HCT116 (cell line): ENCODE measurements at places on chromosomes 5 and 9.

DNA sequence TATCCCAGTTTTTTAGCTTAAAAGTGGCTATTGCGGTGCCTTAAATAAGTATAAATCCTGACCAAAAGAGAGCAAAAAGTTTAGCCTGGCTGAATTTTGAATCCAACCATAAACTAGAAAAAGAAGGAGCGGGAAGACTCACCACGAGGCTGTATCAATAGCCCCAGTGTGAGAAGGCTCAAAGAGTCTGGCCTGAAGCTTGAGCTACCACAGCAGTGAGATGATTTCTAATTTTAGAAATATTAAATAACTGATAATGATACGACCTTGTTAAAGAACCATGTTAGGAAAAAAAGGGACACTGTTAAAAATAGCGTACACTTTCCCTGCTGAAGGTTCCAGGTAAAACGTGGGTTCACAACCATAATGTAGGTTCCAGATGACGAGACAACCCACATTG lies 134.1 kb upstream of the ZNF462 start:
- no peak for DNase-seq

GRCh38 chr9:126490214-126490631 lies 123.5 kb upstream of the LMX1B start:
- no peak for DNase-seq

DNA sequence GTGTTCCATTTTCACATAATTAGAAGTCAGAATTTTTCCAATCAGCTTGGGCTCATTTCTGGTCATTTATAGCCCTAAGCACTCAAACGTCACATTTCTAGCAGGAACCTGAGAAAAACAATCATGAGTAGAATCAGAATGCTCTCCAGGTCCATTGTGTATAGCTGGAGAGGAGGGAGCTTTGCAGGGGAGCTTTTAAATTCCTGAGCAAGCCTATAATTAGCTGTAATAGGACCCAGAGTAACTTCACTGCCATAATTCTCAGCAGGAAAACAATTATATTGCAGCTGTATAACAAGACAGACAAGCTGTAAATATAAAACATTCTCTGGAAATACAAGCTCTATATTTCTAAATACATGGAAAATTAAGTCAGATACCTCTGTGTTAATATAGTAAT lies 637.6 kb upstream of the SGCD start:
- no peak for DNase-seq

- no peak for DNase-seq
Measured at GRCh38 chr9:38035873-38036272, 33.2 kb downstream of the SHB start.

DNA sequence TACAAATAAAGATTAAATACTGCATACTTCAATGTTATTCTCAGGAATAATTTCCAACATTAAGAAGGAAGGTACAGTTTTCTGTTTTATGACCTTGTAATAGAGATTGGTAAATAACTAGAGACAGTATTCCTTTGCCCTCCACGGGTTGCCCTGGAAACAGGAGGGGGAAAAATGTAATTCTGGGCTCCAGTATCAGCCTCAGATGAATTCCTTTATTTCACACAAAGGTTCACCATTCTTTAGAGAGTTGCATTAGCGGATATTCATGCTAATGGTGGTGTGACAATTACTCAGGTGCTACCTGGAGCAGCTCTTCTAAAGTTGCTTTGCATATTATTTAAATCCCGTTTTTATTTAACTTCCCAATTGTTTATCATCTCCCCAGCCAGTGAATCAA lies 42.6 kb downstream of the CETN3 start:
- no peak for DNase-seq

DNA sequence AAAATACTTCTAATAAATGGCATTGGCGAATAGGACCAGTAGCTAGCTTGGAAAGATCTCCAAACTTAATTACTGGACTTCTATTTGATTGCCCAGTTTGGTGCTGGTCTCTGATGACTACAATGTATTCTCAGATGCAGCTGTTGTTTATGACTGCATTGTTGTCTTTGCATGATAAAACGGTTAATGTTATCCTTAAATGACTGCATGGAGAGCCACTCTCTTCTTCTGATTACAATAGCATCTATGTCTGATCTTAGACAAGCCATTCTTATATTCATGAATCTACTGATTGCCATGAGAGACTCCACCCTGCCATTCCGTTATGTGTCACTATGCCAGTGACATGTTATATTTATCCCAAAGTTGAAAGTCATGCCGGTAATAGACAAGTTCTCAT lies 42.9 kb upstream of the ERBIN start:
- no peak for DNase-seq

DNA sequence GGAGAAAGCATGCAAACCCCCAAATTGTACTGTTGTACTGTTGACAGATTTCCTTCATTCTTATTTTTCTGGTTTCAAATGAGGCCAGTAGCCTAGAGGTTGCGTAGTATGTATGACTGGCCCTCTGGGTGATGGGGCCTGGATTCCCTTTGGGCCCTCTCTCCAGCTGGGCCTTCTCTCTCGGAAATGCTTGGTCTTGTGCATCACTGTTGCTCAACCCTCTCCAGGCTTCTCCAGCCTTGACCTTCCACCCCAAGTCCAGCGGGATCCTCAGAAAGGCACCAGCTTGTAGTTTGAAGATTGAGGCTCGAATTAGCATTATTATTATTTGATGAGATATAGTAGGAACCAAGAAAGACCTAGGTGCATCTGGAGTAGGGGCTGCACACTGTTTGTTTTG lies 87.0 kb downstream of the ANGPTL2 start:
- DNase-seq: no peak

- no peak for DNase-seq
Measured at GRCh38 chr5:75848077-75848476, 130.8 kb upstream of the POC5 start.

GRCh38 chr5:64397552-64397951 lies 108.3 kb upstream of the RGS7BP start:
- DNase-seq: no peak

DNA sequence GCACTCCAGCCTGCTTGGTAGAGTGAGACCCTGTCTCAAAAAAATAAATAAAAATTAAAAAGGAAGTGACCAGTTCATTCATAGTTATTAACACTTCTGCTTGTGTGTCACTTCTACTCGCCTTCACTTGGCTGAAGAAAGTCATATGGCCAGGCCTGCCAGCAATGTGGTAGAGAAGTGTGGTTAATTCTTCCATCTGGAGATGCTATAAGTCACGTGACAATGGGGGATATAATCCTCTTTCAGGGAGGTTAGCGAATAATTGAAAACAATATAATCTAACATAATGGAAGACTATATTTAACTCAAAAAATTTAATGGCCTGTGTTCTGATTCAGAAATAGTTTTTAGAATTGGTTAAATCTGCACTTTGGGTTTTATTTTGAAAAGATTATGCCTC lies 305.6 kb downstream of the DOCK8 start:
- no peak for DNase-seq

DNA sequence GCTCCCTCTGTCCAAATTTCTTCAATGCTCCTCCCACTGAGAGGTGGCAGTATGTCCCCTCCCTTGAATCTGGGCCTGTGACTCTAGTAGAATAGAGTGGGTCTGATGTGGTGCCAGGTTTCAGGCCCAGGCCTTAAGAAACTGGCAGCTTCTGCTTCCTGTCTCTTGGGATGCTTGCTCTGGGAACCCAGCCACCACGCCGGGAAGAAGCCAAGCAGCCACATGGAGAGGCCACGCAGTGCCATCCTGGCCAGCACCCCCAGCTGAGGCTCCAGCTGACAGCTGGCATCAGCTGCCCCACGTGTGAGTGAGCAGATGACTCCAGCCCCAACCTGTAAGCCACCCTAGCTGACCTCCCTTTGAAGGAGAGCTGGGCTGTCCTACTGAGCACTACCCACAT lies 7.3 kb upstream of the TSPAN17 start:
- no peak for DNase-seq

DNA sequence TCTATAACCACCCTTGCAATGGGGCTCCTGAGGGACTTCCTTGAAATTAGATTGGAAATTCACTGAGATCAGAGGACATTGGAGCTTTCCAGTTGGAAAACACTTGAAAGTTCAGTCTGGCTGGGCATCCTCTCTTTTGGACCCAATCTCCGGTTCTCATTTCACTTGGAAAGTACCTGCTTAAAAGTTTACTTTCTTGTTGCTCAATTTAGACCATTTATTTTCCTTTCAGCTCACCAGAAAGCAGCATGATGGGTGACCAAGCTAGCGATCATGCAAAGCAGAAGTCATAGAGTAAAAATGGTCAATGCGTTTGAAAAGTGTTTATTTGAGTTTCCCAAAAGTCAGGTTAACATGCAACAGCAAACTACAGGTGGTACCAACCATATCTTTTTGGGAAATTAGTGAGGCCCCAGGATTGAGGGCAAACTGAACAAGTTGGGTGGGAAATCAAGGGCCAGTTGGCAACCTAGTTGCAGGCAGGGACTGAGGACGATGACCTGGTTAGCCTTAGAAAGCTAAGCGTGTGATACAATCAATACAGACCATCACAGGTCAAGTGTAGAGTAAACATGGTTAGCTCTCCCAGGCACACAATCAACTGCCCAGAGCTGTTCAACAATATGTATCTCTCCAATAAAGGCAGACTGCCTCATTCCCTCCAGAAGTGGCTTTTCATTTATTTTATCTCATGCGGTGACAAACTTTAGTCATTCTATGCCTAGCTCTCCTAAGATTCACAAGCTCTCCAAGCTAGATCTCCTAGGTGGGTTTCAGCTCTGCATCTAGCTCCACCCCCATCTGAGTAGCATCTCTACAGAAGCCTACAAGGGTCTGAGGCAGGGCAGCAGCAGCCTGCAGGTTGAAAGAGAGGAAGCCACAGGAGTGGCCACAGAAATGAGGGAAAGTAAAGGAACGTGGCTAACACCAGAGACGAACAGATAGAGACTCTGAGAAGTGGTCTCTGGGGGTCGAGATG lies 136.9 kb downstream of the UGCG start:
- DNase-seq: no peak

DNA sequence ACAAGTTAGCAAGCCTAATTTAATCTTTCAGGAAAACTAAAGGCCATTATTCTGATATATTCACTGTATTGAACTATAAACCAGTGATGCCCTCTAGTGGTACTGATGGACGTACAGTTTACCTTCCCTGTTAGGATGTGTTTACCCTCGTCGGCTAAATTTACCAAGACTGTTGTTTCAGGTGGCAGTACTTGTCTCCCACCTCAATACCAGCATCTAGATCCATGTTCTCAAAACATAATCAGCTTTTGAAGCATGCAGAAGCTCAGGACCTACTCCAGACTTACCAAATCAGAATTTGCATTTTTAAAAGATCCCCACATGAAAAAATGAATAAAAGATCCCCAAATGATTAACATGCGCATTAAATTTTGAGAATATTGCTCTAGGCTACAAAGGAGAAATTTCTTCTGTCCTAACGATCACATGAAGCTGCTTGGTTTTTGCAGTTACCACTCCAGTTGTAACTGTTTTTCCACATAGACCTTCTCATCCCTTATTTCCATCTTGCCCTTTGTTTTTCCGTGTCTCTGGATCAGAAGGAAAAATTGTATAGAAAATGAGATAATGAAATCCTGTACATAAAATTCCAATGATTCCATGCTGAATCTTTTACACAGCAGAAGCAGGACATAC lies 3.2 kb upstream of the BAAT start:
- peak; percentile 58 for DNase-seq

DNA sequence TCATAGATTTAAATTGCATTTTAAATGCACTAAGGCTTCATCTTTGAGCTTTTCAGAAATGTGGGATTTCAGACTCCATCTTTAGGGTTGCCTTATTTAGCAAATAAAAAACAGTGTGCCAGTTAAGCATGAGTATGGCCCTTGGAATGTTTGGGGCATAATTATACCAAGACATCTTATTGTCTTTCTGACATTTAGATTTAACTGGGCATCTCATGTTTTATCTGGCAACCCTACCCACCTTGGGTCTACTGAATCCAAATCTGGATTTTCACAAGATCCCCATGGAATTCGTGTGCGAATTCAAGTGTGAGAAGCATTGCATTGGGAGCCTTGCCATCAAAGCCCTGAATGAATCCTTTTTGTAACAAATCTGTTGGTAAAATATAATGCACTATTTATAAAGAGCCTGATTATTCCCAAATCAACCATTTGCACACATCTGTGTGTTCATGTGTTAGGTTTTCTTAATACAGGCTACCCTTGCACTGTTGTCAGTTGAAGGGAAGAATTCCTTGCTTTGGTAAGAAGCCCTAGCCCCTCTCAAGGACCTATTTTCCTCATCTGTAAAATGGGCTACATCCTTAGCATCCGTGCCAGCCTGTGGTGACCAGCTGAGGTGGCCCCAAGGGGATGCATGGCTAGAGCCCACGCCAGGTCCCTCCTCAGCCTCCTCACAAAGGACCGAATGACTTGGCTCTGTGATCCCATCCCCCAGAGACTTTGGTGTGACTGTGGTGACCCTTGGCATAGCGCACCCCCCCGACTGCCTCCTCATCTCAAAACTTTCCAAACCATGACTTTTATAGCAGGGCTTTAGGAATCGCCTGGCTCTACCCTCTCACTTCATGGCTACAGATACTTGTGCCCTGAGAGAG lies 8.1 kb downstream of the GSN start:
- DNase-seq: no peak

DNA sequence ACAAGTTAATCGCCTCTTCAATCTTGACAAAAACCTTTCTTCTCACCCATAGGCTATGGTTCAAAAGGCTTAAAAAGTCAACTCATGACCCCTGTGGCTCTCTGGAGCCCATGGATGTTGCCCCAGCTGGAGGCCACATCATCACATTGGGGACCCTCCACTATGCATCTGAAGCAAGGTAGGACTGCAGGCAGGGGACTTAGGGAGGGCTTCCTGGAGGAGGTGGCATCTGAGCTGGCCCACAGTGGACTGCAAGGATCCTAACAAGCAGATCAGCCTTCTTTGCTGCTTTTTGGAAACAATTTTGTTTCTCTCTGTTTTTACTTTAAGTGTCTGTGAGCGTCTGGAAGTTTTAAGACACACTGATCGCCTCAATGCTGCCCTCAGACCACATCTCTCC lies 234.7 kb downstream of the HSPA4 start:
- no peak for DNase-seq

DNA sequence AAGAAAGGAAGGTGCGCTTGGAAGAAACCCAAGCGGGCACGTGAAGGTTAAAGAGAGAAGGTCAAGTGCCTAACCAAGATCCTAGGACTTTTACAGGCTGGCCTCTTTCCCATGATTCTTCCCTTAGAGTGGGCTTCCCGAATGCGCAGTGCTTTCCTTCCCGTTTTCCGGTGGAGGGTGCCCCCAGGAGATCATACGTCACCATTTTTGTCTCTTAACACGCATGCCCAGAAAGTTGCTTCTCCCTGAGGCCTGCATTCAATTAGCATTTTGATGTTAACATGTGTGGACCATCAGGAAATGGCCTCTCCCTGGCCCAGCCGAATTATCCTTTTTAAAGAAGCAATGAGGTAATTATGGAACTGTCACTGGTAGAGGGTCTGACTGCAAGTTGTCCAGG lies 1.9 kb upstream of the RUSC2 start:
- DNase-seq: no peak
